Left ventricle myocardium superior (tissue), 1 donor: ENCODE measurements at places on chromosomes 2 and 18.
A peak's percentile ranks its signal among the peaks of the same experiment; 100 is the strongest.

- no peak for DNase-seq
Measured at GRCh38 chr2:168690381-168690885, 112.0 kb upstream of the NOSTRIN start.

DNA sequence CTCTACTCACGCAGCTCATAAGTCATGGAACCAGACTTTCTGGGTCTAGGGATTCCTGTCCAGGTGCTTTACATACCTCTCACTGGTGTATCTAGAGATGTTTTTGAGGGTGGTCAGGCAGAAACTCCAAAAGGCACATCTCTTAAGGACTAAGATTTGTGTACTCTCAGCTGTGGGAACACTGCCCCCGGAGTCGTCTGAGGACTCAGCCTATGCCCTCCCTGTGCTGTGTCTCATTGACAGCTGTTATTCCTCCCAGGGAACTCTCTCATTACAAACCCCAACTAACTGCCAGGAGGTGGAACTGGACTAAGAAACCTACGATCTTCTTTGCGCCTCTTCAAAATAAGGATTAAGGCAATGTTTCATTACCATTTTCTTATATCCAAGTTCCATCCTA is 293.9 kb upstream of the DLGAP1 start:
- no peak for DNase-seq

GRCh38 chr2:168666339-168666738 is 136.1 kb upstream of the NOSTRIN start:
- DNase-seq: no peak

DNA sequence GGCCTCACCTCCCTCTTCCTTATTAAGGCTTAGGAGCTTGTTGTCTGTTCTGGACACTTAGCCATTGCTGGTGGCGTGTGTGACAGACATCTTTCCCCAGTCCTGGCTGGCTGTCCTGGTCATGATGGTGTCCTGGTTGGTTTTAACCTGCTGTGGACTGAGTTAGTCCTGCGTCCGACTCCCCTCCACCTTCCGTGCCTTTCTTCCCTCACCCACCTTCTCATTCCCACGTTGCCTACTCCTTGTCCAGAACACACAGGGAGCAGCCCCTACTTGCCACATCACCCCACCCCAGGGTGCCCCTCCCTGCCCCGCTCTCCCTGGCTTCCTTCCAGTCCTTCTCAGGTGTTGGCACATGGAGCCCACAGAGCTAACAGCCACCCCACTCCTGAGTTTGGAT is 9.5 kb downstream of the ANO7 start:
- DNase-seq: no peak

DNA sequence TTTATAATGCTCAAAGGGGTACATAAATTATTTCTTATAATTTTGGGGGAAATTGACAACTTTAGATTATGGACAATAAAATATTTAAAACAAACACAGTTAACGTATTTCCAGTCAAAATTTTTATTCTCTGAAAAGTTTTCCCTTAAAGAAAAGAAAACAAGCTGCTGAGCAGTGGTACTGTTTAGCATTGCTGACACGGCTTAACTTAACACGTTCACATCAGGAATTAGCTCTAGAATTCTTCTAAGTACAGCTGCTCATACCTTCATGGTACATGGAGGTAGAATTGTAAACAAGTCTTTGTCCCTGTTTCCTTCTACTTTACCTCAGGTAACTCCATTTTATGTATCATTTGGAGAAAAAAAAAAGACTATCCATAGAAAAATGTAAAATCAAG is 2.0 kb downstream of the SLC38A11 start:
- DNase-seq: no peak

GRCh38 chr2:108626995-108627394 is 92.3 kb upstream of the RANBP2 start:
- no peak for DNase-seq

GRCh38 chr2:84969511-84970209 is 1.3 kb upstream of the KCMF1 start:
- no peak for DNase-seq

GRCh38 chr2:225573603-225574002 is 174.1 kb downstream of the NYAP2 start:
- no peak for DNase-seq

DNA sequence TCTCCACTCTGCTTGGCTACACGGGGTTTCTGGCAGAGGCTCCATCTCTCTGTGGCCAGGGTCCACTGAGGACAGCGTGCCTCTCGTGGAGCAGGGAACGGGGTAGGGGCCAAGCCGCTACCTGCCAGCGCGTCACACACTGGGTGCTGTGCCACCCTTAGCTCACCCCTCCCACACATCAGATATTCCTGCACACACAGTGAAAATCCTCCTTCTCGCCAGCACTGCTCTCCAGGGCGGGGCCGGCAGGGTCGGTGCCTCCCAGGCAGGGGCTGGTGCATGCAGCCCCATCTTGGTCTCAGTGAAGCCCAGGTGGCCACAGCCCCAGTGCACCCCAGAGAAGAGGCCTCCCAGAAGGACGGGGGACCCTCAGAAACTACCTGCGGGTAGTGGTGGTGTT is 124.6 kb downstream of the MBP start:
- no peak for DNase-seq

GRCh38 chr2:68157002-68157401 is 686 bp upstream of the PNO1 start:
- DNase-seq: no peak

- no peak for DNase-seq
Measured at GRCh38 chr2:23507267-23508065, 122.5 kb downstream of the KLHL29 start.

DNA sequence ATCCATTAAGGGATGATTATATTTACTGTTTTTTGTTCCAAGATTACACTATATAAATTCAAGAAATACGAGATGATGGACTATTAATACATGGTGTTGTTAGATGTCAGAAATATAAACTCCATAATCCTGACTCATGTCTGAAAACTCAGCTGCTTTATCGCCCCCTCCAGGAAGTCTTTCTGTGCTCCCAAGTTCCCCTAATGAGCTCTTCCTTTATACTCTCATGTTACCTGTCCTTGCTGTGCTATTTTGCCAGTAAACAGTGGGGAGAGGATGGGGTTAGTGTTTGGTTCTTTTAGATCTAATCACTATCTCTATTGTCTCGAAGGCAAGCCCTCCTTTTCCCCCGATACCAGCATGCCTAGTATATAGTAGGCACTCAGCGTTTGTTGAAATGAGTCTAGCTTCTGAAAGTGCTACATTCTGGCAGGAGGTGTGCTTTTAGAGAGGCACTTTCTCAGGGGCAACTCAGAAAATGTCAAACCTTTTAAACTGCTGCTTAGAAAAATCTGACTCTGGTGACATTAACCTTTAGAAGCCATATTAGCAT is 21.4 kb upstream of the BARD1 start:
- DNase-seq: no peak

DNA sequence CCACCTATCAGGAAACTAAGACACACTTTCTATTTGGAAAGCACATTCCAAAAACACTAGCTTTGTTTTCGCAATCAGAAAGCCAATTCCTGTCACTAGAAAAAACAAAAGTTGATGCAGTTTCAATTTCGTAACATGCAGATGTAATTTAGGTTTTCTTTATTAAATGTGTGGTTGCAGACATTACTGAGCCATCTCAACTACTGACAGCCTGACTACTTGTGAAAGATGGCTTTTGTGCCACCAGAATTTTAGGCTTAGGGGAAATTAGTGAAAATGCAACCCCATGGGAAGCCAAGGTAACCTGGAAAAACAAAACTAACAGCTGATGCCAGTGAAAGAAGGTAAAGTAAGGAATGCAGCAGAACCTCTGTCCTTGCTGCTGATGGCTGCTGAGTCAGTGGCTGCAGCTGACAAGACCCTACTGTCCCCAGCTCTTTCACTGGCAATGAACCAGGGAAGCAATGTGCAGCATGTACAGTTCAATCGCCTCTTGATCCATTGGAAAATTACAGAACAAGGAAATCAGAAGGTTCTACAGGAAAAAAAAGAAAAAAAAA is 34.9 kb downstream of the FEZ2 start:
- no peak for DNase-seq

- DNase-seq: no peak
Measured at GRCh38 chr2:62808554-62808953, 103.0 kb downstream of the EHBP1 start.

- DNase-seq: peak; percentile 58
Measured at GRCh38 chr18:76490670-76491472, 4.2 kb downstream of the ZNF516 start.

DNA sequence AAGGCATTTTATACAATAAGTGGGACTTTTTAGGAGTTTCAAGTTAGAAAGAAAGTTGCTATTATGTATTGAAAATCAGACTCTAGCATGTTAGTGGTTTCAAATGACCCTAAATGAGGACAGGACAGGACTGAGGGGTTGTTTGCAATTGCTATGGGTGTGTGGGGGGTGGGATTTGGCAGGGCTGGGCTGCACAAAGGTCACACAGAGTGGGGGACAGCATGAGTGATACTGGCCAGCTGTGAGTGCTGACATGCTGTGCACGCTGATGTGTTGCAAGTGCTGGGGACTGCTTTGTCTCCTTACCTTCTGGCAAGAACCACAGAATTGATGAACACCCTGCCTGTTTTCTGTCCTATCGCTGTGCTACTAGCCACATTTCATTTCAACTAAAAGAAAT is 29.8 kb downstream of the RNMT start:
- DNase-seq: peak; percentile 46

DNA sequence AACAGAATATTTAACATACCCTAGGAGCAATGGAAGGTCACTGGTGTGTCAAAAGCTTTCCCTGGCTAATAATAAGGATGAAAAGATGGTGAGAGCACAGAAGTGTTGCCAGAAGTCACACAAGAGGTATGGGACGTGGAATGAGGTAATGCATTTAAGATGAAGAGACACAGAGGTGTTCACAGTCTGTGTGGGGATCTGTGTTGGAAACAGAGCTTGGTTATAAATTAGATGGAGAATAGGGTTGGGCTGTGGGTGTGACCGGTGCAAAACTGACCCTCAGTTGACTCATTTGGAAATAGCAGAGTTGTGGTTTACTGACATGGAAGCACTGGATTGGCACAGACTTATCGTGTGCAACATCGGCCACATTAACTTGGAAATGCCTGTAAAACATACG is 372.5 kb downstream of the SATB2 start:
- DNase-seq: no peak

GRCh38 chr18:8300751-8301410 is 308.4 kb upstream of the RAB12 start:
- no peak for DNase-seq

DNA sequence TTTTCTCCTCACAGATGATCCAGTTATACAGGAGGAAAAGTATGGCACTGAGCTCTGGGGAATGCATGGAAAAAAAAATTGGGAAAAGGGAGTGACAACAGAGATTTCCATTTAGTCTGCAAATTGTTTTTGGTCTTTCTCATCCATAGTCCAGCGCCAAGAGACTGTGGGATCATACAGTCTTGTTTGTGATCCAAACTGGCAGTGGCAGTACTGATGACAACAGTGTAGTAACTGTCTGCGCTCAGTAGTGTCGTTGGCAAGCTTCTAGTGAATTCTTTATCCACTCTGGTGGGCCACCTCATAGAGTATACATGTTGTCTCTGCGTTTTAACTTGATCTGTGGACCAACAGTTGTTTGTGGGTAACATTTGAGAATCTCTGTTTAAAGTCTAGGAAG is 37.9 kb downstream of the GALNT1 start:
- no peak for DNase-seq

DNA sequence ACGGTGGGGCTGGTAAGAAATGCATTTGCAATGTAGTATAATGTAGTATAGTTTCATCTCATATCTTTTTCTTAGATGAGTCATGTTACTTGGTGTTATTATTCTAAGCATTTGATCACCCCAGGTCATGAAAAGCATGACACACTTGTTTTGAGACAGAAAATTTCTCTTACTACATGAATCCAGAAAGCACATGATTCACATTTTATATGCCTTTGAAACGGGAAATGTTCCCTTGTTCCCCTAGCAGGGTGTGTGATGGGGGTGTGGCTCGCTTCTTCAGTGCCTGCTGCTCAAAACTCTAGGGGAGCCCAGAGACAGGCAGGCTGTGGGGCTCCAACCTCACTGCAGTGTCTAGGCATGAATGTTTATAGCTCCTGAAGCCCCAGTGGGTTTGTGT is 116.0 kb upstream of the RAB27B start:
- DNase-seq: no peak

GRCh38 chr2:190505696-190506095 is 28.8 kb downstream of the NEMP2 start:
- DNase-seq: no peak

DNA sequence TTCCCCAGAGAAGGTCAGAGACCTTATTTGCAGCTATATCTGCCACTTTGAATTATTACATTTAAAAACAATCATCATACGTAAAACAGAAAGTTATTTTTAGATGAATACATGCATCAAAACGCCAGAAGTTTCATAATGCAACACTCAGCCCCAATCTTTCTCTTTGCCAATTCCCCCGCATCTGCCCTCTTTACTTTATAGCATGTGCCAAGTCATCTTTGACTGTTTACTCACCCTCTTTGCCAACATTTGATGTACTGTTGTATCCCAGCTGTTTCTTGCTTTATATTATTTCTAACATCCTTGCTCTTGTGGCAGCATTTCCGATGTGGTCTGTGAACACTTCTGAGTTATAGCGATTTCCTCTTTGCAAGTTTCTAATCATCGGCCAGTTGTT is 86.2 kb downstream of the CRIM1 start:
- no peak for DNase-seq

GRCh38 chr18:48708807-48709206 is 170.0 kb downstream of the CTIF start:
- DNase-seq: no peak

DNA sequence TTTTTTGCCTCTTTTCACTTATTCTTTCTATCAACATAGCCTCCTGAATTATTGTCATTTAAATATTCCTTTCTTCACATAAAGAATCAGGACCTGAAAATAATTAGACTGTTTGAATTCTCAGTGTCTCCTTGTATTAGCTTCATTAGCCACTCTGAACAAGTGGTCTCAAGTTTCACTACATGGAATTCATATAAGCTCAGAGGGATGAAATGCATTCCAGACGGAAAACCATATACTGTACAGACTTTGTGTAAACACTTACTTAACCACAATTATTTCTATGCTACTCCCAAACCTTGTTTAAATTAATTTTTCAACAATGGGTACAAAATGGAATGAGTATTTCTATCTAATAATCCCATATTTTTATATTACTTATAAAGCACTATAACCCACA is 53.4 kb downstream of the CHN1 start:
- DNase-seq: no peak

DNA sequence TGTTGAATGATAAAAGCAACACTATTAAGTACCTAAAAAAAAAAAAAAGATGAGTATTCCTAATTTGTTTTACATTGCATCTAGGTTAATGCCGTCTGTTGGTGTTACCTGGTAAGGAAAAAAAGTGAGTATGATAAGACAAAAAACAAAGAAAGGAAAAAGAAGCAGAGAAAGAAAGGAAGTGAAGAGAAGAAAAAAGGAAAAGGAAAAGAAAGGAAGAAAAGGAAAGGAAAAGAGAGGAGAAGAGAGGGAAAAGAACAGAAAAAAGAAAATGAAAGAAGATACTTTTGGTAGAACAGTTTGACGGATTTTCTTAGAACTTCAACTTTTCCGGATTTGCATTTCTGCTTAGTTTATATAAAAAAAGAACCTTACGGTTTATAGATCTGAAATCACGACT is 387.9 kb downstream of the METTL4 start:
- no peak for DNase-seq

GRCh38 chr18:5518899-5519371 is 24.9 kb downstream of the EPB41L3 start:
- no peak for DNase-seq
